ENCODE measurements at places on chromosomes 1 and 21. TPM values are rescaled to one million over a fixed set of nuclear protein-coding genes. Genes with fewer than 3 reads are reported as not detected.

The NUF2 gene
- not detected for total RNA-seq

The ARHGAP29 gene
- 67.3 TPM for total RNA-seq

The RGSL1 gene
- not detected for total RNA-seq

The CELA3B gene
- total RNA-seq, result 0.35 TPM

The RAD54L gene
- not detected for total RNA-seq

The CRABP2 gene
- total RNA-seq, result 71.5 TPM

The KIF2C gene
- total RNA-seq, result not detected

The RBP7 gene
- total RNA-seq, result 2.5 TPM

GRCh38 chr1:16067127-16067768, 6.2 kb downstream of the FAM131C start:
- H3K27me3 ChIP-seq, result no peaks in the 10 kb centered on the region
- no peaks in the 10 kb centered on the region for H3K36me3 ChIP-seq
- H3K27ac ChIP-seq, result no peak overlapping the region
- DNase-seq, result no peak
- H3K4me3 ChIP-seq, result no peak overlapping the region

- no peaks in the 10 kb centered on the region for H3K36me3 ChIP-seq
- H3K4me1 ChIP-seq, result no peaks in the 10 kb centered on the region
- DNase-seq, result no peak
- H3K27ac ChIP-seq, result no peak overlapping the region
- H3K4me3 ChIP-seq, result no peak overlapping the region
- no peaks in the 10 kb centered on the region for H3K27me3 ChIP-seq
Measured at GRCh38 chr1:224292419-224292818, 37.6 kb downstream of the NVL start.

GRCh38 chr1:226535666-226536065, 12.9 kb upstream of the STUM start:
- H3K4me1 ChIP-seq, result no peaks in the 10 kb centered on the region
- H3K27me3 ChIP-seq, result no peaks in the 10 kb centered on the region
- H3K27ac ChIP-seq, result no peak overlapping the region
- H3K36me3 ChIP-seq, result no peaks in the 10 kb centered on the region
- DNase-seq, result no peak
- H3K4me3 ChIP-seq, result no peak overlapping the region

- H3K4me3 ChIP-seq, result no peak overlapping the region
- no peak overlapping the region for H3K27ac ChIP-seq
- no peak for DNase-seq
- no peaks in the 10 kb centered on the region for H3K4me1 ChIP-seq
- no peaks in the 10 kb centered on the region for H3K36me3 ChIP-seq
- no peaks in the 10 kb centered on the region for H3K27me3 ChIP-seq
Measured at GRCh38 chr1:59845091-59845490, 30.3 kb downstream of the HOOK1 start.

DNA sequence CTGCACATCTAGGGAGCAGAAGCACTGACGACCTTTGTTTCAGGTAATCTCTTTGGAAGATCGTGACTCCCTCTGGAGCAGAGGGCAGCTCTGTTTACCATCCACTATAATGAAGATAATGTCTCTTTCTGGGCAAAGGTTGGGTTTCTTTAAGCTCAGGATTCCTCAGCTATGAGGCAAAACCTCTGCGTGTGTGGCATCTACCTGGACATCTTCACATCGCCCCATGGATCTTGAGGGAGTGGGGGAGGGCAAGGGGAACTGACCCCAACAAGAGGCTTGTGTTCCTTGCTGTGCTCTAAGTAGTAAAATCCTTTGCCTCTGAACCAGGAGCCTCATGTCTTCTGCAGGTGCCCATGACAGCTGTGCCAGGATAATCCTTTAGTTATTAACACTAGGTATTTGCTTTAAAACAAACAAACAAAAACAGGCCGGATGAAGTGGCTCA, 19.6 kb downstream of the SPATA45 start:
- no peak for DNase-seq
- no peak overlapping the region for H3K27ac ChIP-seq
- H3K36me3 ChIP-seq, result no peaks in the 10 kb centered on the region
- no peaks in the 10 kb centered on the region for H3K4me1 ChIP-seq
- H3K27me3 ChIP-seq, result no peaks in the 10 kb centered on the region

GRCh38 chr1:230313453-230314141, 112.5 kb downstream of the PGBD5 start:
- no peaks in the 10 kb centered on the region for H3K36me3 ChIP-seq
- H3K27me3 ChIP-seq, result no peaks in the 10 kb centered on the region
- H3K4me1 ChIP-seq, result no peaks in the 10 kb centered on the region
- no peak overlapping the region for H3K4me3 ChIP-seq

DNA sequence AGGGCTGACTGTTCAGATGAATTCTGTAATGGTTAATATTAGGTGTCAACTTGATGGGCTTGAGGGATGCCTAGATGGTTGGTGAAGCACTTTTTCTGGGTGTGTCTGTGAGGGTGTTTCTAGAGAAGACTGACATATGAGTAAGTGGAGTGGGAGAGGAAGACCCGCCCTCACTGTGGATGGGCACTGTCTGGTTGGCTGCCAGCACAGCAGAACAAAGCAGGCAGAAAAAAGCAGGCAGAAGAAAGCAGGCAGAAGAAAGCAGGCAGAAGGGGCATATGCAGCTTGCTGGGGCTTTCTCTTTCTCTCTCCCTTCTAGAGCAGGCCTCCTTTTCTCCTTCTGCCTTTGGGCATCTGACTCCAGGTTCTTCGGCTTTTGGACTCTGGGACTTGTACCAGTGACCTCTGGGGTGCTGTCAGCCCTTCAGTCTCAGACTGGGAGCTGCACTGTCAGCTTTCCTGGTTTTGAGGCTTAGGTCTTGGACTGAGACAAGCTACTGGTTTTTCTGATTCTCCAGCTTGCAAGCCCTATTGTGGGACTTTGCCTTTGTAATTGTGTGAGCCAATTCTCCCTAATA, 42.9 kb upstream of the CD2 start:
- no peaks in the 10 kb centered on the region for H3K36me3 ChIP-seq
- H3K4me3 ChIP-seq, result no peak overlapping the region
- no peaks in the 10 kb centered on the region for H3K27me3 ChIP-seq
- H3K27ac ChIP-seq, result no peak overlapping the region

DNA sequence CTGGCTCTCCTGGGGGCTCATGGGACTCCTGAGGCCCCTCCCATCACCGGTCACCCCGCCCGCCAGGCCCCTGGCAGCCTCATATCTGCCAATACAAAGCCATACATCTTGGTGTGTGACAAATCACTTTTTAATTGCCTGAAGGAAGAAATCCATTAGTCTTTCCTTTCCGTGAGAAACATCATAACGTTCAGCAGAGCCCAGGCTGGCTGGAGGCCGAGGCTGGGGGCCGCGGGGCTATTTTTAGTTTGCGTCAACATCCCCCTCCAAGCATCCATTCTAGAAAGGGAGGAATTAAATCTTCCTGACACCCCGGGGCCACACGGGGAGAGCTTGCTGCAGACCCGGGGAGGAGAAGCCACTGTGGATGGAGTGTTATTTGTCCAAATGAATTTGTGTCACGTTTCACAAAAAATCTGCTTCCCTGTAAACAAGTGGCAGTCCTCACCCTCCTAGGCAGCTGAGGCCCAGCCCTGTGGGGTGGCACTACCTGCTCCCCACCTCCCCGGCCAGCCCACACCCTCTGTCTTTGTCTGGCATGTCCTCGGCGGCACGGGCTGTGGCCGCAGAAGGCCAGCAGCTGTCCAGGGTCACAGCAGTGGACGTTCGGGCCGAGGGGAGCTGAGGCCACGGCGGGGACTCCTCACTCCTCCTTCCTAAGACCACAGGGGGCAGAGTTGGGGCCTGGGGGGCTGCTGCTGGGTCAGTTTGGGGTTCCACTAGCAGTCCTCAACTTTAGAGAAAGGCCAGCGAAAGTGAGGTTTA, 236.9 kb upstream of the VAMP3 start:
- H3K4me3 ChIP-seq, result no peak overlapping the region
- no peak overlapping the region for H3K27ac ChIP-seq
- no peaks in the 10 kb centered on the region for H3K36me3 ChIP-seq
- no peaks in the 10 kb centered on the region for H3K4me1 ChIP-seq
- DNase-seq, result no peak
- no peaks in the 10 kb centered on the region for H3K27me3 ChIP-seq

- no peaks in the 10 kb centered on the region for H3K4me1 ChIP-seq
- H3K36me3 ChIP-seq, result no peaks in the 10 kb centered on the region
- H3K27me3 ChIP-seq, result no peaks in the 10 kb centered on the region
- DNase-seq, result no peak
- no peak overlapping the region for H3K4me3 ChIP-seq
- H3K27ac ChIP-seq, result no peak overlapping the region
Measured at GRCh38 chr1:151294742-151295462, 12.8 kb downstream of the ZNF687 start.

DNA sequence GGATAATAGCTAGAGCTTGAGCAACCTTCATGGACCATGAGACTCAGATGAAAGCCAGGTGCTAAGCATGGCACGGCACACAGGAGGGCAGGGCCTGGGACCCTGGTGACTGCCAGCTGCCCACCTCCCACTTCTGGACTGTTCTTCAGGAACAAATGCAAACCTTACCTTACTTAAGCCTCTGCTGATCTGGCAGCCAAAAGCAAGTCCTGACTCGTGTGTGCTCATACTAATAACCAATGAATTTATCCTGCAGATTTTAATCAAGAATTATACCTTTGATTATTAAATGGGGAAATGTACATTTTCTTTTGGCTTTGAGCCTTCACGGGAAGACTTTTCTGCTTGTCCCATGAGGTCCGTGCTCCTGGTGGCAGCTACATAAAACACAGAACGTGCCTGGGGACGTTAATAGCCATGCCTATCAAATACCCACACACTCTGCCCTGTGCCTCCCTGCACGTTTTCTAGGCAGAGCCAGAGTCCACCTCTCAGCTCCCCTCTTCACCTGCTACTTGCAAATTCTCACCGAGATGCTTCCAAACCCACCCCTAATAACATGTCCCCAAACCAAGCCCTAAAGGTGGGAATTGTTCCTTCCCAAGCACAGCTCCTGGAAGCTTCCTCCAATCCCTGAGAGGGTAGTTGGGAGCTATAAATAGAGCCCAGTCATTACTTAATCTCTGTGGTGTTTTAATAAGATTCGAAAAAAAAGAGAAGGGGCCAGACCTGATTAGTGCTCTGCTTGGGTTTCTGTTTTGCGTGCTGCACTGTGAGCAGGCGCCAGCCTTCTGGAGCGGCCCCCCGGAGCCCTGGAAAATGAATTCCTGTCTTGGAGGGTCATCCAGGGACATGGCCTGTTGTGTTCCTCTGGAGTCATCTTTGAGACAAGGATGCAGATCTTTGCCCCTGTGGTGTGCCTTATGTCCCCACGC, 33.5 kb downstream of the SLC1A7 start:
- no peaks in the 10 kb centered on the region for H3K36me3 ChIP-seq
- peak overlapping the region; percentile 68 for H3K27ac ChIP-seq
- peak; percentile 48 for DNase-seq

- no peaks in the 10 kb centered on the region for H3K4me1 ChIP-seq
- no peaks in the 10 kb centered on the region for H3K36me3 ChIP-seq
- no peak for DNase-seq
- H3K27me3 ChIP-seq, result no peaks in the 10 kb centered on the region
- no peak overlapping the region for H3K27ac ChIP-seq
Measured at GRCh38 chr21:41359286-41359685, 2.5 kb upstream of the MX2 start.

DNA sequence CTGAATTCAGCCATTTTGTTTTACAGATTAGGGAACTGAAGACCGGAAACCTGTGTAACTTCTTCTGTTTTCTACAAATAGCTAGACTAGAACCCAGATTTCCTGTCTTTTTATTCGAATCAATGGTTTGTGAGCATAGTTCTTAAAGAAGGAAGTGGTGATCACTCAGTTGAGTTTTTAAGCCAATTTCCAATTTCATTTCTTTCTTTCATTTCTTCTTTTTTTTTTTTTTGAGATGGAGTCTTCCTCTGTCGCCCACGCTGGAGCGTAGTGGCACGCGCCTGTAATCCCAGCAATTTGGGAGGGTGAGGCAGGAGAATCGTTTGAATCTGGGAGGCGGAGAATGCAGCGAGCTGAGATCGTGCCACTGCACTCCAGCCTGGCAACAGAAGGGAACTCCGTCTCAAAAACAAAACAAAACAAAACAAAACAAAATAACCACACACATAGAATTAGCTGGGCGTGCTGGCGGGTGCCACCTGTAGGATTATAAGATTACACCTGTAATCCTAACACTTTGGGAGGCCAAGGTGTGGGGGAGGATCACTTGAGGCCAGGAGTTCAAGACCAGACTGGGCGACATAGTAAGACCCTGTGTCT, 3.0 kb upstream of the MDM4 start:
- H3K4me3 ChIP-seq, result no peak overlapping the region
- no peak for DNase-seq
- H3K36me3 ChIP-seq, result no peaks in the 10 kb centered on the region
- H3K27ac ChIP-seq, result no peak overlapping the region
- no peaks in the 10 kb centered on the region for H3K4me1 ChIP-seq

DNA sequence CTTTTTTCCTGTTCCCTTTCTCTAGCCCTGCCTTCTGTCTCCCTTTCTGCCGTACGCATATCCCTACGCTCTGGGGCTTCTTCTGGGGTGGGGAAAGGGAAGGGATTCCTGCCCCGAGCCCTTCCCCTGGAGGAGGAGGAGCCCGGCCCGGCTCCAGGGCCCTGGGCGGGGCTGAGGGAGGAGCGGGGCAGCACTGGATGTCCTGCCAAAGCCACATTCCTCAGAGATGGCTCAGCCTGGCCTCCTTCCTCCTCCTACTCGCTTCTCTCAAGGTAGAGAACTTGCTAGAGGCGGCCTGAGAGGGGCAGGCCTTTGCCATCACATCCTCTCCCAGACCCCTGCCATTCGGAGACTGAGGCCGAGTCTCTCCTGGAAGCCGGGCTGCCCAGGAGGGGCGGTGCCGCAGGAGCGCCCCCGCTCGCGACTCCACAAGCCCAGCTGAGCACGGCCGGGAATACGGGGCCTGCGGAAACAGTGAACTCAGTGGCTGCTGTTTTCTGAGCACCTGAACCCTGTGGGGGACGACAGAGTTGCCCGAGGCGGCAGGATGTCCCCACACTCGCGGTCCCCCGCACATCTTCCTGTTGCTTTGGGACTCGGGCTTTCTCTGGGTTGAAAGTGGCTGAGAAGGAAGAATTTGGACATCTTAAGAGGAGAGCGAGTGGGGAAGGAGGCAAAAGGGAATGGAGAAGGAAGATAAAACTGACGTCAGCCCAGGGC, 12.2 kb downstream of the ADAMTSL4 start:
- peaks cover 41% of the 10 kb centered on the region for H3K4me1 ChIP-seq
- no peaks in the 10 kb centered on the region for H3K36me3 ChIP-seq
- peak overlapping the region; percentile 99 for H3K27ac ChIP-seq

DNA sequence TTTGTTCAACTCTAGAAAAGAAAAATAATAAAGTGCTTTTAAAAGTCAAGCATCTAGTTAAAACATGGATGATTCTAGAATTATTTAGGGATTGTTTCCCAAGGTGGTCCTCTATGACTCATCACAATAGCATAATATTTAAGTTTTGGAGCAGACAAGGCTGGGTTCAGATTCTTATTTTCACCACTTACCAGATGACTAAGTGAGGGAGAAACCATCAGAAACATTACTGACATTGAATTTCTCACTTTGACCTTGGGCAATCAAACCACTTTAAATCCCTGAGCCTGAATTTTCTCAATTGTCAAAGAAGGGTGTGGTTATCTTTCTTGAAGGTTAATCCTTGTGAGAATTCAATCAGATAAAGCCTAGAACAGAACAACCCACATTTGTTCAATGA, 102.5 kb upstream of the PTGFR start:
- no peaks in the 10 kb centered on the region for H3K27me3 ChIP-seq
- no peak overlapping the region for H3K4me3 ChIP-seq
- no peaks in the 10 kb centered on the region for H3K4me1 ChIP-seq
- no peak for DNase-seq
- H3K36me3 ChIP-seq, result no peaks in the 10 kb centered on the region

Data from uterus (tissue), 4 donors.